WTC11 (cell line): ENCODE measurements at places on chromosomes 5 and 9.
A peak's percentile ranks its signal among the peaks of the same experiment; 100 is the strongest.

DNA sequence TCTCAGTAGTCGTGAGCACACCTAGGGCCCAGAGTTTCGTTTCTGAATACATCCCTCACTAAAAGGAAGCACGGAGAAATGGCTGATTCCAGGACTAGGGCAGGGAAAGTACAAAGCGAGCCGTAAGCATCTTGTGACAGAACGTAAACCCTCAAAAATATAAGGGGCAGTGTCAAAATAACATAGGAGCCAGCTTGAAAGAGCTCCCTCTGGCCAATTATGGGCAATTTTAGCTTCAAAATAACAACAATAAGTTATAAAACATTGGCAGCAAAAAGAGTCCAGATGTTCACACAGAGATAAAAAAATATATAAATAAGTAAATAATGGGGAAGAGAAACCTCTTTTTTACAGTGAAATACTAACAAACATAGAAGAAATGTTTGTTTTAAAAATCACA lies 18.5 kb upstream of the GLIS3 start:
- peaks cover 3% of the 10 kb centered on the region; the same call in 1 of the 2 replicates for H3K4me1 ChIP-seq
- no peaks in the 10 kb centered on the region for H3K36me3 ChIP-seq
- H3K4me3 ChIP-seq, result no peak overlapping the region
- H3K27me3 ChIP-seq, result no peaks in the 10 kb centered on the region
- H3K27ac ChIP-seq, result no peak overlapping the region
- DNase-seq, result no peak

GRCh38 chr9:137435381-137435891 lies 5.7 kb downstream of the ENTPD8 start:
- no peaks in the 10 kb centered on the region for H3K36me3 ChIP-seq
- no peaks in the 10 kb centered on the region for H3K4me1 ChIP-seq
- no peak for DNase-seq
- H3K4me3 ChIP-seq, result no peak overlapping the region
- H3K27me3 ChIP-seq, result no peaks in the 10 kb centered on the region

DNA sequence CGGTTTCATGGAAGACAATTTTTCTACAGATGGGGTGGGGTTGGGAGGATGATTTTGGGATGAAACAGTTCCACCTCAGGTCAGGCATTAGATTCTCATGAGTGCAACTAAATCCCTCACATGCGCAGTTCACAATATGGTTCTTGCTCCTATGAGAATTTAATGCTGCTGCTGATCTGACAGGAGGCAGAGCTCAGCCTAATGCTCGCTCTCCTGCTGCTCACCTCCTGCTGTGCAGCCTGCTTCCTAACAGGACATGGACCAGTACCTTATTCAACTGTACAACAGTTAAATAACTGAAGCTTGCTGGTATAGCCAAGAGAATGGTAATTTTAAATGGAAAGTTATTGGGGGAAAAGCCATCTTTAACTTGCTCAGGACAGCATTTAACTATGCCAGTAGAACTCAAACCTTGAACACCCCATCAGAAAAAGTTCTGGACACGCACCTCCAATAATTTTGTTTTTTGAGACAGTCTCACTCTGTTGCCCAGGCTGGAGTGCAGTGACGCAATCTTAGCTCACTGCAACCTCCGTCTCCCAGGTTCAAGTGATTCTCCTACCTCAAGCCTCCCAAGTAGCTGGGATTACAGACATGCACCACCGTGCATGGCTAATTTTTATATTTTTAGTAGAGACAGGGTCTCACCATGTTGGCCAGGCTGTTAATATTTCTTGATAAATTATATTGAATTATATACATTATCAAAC lies 27.7 kb downstream of the HMGCR start:
- H3K27ac ChIP-seq, result peak overlapping the region; percentile 28; the same call in 1 of the 2 replicates
- DNase-seq, result no peak
- peaks cover 15% of the 10 kb centered on the region for H3K36me3 ChIP-seq
- H3K4me1 ChIP-seq, result peaks cover 21% of the 10 kb centered on the region
- no peak overlapping the region for H3K4me3 ChIP-seq

DNA sequence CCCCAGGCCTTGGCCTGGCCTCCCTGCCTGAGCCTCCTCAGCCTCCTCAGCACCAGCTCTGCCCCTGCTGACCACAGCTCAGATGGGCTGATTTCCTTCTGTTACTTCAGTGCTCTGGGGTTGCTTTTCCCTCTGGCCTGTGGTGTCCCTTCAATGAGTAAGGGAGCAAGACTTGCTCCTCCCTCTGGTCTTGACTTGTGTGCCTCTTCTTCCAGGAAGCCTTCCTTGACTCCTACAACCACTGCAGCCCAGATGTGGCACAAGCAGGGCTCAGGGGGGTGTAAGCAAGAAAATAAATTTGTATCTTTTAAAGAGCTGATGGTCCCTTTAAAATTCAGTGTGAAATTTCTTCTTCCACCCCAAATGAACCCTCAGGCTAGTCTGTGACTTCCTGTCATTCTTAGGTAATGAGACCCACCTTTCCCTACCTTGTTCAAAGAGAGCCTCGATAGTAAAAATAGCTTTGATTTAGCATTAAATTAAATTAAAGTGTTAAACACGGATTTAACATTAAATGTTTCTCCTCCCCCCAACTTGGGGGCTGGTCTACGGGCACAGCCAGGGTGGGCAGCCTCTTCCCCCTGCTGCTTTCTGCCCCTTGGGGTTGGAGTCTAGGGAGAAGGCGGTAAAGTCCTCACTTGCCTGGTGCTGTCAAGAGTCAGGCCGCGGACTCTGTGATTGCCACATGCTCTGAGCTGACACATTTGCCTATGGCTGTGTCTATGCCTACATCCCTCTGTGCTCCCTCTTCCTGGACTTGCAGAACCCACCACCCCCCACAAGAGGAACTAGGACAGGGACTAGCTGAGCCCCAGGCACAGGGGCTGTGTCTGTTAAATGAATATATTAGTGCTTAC lies 64.5 kb downstream of the OLFM1 start:
- H3K4me3 ChIP-seq, result no peak overlapping the region
- DNase-seq, result no peak
- no peak overlapping the region for H3K27ac ChIP-seq
- peaks cover 9% of the 10 kb centered on the region for H3K36me3 ChIP-seq
- no peaks in the 10 kb centered on the region; the same call in 1 of the 2 replicates for H3K27me3 ChIP-seq

- peak overlapping the region; percentile 57 for H3K27ac ChIP-seq
- peaks cover 65% of the 10 kb centered on the region for H3K4me1 ChIP-seq
- DNase-seq, result peak; percentile 83
- H3K36me3 ChIP-seq, result peaks cover 11% of the 10 kb centered on the region
Observed at GRCh38 chr5:178120607-178121357, 7.5 kb downstream of the N4BP3 start.
